T-helper 2 cell (primary cell): ENCODE measurements at places on chromosomes 13 and 19.

DNA sequence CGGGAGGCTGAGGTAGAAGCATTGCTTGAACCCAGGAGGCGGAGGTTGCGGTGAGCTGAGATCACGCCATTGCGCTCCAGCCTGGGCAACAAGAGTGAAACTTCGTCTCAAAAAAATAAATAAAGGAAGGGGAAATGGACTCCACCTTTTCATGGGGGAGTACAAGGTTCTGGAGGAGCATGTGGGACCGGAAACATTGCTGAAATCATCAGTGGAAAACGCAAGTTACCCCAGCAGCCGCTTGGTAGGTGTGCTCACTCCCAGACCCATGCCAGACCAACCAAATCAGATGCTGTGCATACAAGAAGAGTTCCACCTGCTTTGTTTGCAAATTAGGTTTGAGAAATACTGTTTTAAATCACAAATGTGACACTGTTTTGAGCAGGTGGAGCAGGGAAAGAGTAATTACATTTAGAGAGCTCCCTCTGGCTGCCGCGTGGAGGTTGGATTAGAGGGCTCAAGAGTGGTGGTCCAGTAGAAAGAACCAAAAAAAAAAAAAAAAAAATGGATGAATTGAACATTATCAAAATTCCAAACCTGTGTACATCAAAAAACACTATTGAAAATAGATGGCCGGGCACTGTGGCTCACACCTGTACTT is 4.9 kb downstream of the ERICH4 start:
- no peak for DNase-seq

GRCh38 chr19:35693422-35693821 is 10.9 kb upstream of the ZBTB32 start:
- DNase-seq, result no peak

DNA sequence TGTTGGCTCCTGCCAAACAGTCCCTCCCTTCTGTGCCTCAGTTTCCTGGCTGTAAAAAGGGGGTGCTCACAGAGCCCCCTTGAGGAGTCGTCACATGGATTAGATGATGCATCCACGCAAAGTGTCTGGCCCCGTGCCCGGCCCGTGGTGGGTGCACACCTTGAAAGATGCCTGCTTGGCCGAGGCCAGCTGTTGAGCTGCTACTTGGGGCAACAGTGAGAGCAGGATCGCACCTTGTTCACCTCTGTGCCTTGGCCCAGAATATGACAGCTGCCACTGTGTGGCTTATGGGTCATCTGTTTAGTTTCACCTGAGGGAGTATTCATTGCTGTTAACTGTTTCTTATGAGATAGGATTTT is 17.7 kb downstream of the CRTC1 start:
- no peak for DNase-seq

GRCh38 chr13:100347968-100348367 is 240.6 kb downstream of the GGACT start:
- no peak for DNase-seq

DNA sequence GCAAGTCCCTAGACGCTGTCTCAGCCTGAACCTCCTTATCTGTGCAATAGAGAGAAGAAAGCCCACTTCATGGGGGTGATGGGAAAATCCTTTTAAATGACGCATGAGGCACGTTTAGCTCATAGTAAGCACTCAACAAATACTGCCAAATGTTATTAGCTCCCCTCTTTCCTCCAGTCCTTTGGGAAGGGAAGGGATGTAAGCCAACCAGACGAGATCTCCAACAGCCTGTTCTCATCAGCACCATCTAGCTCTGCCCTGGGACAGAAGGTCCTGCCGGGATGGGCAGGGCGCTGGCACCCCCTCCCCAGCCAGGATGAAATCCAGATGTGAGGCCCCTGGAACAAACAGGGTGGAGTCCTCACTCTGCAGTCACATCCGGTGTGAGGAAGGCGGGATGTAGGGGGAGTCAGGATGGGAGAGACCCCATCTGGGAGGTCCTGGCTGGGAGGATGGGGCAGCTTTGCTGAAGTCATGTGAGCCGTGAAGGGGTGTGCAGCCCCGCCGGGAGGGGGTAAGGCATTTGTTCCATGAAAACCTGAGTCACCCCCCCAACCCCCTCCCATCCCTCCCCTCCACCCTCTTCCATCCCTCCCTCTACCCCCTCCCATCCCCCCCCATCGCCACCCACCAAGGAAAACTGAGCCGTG is 4.6 kb downstream of the S1PR2 start:
- no peak for DNase-seq

DNA sequence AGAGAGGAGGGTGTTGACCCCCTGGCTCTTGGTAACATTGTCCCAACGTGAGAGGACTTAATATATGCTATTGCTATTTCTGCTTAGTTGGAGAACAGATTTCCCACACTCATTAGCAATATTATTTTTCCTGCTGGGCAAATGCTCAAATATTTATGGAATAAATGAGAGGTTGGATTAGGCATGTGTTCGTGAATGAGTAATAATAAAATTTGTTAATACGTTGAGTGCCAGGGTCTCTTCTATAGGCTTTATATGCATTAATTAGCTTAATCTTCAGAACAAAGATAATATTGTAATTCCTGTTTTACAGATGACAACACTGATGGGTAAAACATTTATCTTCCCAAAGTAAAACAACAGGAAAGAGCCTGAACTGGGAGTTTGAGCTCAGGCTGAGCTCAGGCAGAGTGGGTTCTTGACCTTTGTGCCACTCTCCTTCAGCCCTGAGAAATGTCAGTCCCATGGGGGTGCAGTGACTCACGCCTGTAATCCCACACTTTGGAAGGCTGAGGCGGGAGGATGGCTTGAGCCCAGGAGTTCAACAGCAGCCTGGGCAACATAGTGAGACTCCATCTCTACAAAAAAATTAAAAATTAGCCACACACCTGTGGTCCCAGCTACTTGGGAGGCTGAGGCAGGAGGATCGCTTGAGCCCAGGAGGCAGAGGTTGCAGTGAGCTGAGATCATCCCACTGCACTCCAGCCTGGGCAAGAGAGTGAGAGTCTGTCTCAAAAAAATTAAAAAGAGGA is 1.2 kb downstream of the ZNF233 start:
- no peak for DNase-seq

DNA sequence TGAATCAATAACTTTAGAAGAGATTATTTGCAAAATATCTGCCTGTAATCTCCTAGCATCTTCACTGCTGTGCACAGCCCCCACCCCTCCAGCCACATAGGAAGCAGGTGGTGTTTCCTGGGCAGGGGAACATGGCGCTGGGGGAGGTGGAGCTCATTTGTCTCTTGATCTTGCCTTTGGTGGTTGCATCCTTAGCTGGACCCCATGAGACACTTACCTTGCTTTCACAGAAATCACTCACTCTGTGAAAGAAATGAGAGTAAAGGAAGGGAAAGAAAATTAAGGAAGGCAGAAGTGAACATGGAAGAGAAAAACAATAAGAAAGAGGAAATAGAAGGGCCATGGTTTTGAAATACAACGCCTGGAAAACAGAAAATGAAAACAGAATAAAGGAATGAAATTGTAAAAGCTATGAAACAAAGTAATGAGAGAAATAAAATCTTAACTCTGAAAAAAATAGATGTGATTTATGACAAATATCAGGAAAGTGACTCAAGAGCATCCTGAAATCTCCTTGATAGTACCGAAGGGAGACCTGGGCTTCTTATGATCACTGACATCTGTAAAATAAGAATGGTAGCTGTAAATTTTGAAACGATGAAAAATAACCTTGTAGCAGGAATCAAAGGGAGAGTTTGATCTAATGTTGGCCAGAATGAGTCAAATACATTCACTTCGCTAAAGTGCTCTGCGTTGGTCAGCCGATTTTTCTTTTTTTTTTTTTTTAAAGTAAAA is 17.2 kb upstream of the RNASEH2B start:
- DNase-seq, result peak; percentile 91

GRCh38 chr13:97225533-97225932 is 3.4 kb downstream of the MBNL2 start:
- no peak for DNase-seq

GRCh38 chr13:50283017-50283416 is 267.8 kb downstream of the KCNRG start:
- DNase-seq, result no peak

DNA sequence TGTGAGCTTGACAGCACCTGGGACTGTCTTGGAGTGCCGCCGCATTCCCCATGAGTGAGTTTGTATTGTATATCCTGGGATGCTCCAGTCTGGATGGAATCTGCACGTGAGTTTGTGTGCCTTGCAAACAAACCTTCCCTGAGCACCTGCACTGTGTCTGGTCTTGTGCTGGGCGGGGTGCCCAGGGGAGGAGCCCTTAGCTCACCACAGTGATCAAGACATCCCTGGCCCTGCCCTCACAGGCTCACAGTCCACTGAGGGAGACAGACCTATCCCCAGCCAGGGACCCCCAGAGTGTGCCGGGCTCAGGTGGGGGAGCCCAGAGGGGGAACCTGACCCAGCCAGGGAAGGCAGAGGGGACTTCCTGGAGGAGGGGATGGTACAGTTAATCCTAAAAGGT is 1.7 kb upstream of the BCAM start:
- DNase-seq, result no peak

- DNase-seq, result no peak
Observed at GRCh38 chr13:59299584-59299983, 864.1 kb downstream of the DIAPH3 start.

- DNase-seq, result peak; percentile 90
Observed at GRCh38 chr19:3987619-3988371, 2.5 kb upstream of the EEF2 start.

DNA sequence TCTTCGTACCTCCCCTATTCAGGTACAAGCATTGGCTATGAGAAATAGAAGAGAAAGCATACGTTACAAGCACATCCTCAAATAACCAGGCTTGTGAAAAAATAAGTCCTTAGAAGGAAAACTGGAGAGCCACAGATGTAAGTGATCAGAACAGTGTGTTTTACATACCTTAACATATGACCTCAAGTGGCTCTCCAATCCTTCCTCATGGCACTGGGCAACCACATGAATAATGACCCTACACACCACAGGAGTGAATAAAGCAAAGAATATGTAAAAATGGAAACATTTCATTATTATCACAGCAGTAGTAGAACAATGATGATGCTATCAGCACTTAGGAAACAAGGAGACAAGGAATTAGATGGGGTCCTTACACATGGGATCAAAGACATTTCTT is 96.5 kb downstream of the DOCK9 start:
- DNase-seq, result no peak

DNA sequence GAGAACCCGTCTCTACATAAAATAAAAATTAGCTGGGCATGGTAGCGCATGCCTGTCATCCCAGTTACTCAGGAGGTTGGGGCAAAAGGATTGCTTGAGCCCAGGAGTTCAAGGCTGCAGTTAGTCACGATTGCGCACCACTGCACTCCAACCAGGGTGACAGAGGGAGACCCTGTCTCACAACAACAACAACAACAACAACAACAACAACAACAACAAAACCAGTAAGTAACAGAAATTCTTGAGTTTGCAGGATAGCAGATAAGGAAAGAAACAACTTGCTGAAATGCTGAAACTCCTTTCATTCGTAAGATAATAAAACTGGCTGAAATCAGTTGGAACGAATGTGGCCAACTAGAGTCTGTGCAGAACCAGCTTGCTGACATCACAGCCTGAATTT is 23.1 kb upstream of the URI1 start:
- DNase-seq, result no peak

GRCh38 chr19:14582894-14583340 is at the start of gene CLEC17A:
TSS of gene CLEC17A (plus strand) at chr19:14583084. CDS start at chr19:14583161, 77 bp downstream.
- no peak for DNase-seq

DNA sequence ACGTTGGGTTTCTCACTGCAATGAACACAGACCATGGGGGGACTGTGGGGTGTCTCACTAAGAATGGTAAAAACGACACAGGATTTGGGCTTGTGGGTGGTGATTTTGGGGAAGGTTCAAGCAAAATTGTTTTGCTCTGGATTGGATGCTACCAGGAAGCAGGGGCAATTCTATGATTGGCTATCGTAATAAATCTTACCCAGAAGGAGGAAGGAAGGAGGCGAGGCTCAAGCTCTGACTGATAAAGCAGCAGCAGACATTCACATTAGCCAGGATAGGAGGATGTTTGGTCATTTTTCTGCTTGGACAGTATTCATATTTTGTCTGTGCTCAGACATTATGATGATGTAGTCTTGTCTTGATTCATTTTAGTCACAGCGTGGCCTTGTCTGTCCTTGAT is 1.5 kb downstream of the ZNF576 start:
- DNase-seq, result no peak

DNA sequence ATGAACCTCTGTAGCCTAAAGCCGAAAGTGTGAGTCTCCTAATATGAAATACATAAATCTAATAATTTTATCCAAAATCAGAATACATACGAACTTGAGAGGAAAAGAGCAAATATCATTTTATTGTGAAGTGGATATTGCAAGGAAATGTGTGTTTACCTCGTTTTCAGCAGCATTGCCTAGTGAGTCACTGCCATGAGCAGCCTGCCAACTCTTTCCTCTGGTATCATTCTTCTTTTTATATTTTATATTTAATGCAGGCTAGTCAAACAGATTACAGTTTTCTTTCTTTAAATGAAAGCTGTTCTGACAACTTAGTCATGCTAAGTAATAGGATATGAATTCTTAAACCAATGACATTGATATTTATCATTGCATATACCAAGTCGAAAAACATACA is 44.2 kb downstream of the EDNRB start:
- no peak for DNase-seq

- DNase-seq, result no peak
Observed at GRCh38 chr13:34145061-34145460, 327.1 kb downstream of the RFC3 start.

- no peak for DNase-seq
Observed at GRCh38 chr19:32233091-32233490, 112.3 kb upstream of the ZNF507 start.

- no peak for DNase-seq
Observed at GRCh38 chr13:77305266-77305665, 21.6 kb downstream of the MYCBP2 start.

- no peak for DNase-seq
Observed at GRCh38 chr19:6039566-6040225, 61.8 kb upstream of the RANBP3 start.

- no peak for DNase-seq
Observed at GRCh38 chr19:27734496-27735220, 1478.3 kb downstream of the UQCRFS1 start.

GRCh38 chr19:43752287-43752875 is 2.4 kb downstream of the SMG9 start:
- no peak for DNase-seq

DNA sequence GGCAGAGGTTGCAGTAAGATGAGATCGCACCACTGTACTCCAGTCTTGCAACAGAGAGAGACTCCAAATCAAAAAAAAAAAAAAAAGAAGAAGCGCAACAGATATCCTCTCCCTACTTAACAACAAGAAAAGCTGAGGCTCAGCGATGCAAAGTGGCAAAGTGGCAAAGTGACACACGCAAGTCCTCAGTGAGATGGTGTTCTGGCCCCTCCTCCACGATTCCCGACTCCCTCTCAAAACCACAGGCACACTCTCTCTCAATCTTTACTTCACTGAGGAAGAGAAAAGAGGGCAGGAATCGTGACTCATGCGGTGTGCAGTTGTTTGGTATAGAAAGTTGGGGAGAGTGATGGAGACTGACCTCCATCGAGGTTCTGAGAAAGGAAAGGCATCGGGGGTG is 12.6 kb downstream of the FFAR2 start:
- DNase-seq, result no peak

- DNase-seq, result no peak
Observed at GRCh38 chr13:26837102-26837501, 76.5 kb upstream of the GPR12 start.

- no peak for DNase-seq
Observed at GRCh38 chr19:16814526-16815100, 14.6 kb upstream of the SIN3B start.

- no peak for DNase-seq
Observed at GRCh38 chr13:75417656-75418055, 64.3 kb downstream of the TBC1D4 start.

GRCh38 chr13:93496985-93497673 is 270.5 kb downstream of the GPC6 start:
- DNase-seq, result no peak

GRCh38 chr13:99984461-99985240 is 3.1 kb downstream of the ZIC2 start:
- DNase-seq, result peak; percentile 78
